ENCODE measurements at places on chromosomes 4 and X. TPM values are rescaled to one million over a fixed set of nuclear protein-coding genes. Genes with fewer than 3 reads are reported as not detected.
A peak's percentile ranks its signal among the peaks of the same experiment; 100 is the strongest.

- no peaks in the 10 kb centered on the region for H3K27me3 ChIP-seq
- no peak overlapping the region for H3K4me3 ChIP-seq
- H3K36me3 ChIP-seq = no peaks in the 10 kb centered on the region
- no peaks in the 10 kb centered on the region for H3K4me1 ChIP-seq
- DNase-seq = no peak
- H3K27ac ChIP-seq = no peak overlapping the region
Observed at GRCh38 chrX:116749943-116750342, 287.2 kb upstream of the CT83 start.

DNA sequence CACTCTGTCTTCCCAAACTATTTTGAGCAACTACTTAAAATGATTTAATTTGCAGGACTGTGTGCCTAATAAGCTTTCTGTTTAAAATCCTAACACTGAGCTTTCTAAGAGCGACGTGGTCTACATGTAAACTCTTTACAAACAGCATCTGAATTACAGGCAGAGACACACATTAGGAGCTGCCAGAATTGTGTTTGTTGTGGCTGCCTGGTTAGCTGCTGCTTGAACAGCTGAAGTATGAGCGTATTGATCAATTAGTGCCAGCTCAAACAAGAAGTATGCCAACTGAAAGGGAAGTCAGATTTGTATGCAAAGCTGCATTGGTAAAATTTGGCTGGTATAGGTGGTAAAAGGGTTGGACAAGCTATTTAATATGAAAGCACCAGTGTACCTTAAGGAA lies 384.4 kb downstream of the PCDH7 start:
- no peaks in the 10 kb centered on the region for H3K36me3 ChIP-seq
- H3K27me3 ChIP-seq = no peaks in the 10 kb centered on the region
- H3K4me3 ChIP-seq = no peak overlapping the region
- no peak for DNase-seq
- H3K27ac ChIP-seq = no peak overlapping the region
- H3K4me1 ChIP-seq = no peaks in the 10 kb centered on the region

DNA sequence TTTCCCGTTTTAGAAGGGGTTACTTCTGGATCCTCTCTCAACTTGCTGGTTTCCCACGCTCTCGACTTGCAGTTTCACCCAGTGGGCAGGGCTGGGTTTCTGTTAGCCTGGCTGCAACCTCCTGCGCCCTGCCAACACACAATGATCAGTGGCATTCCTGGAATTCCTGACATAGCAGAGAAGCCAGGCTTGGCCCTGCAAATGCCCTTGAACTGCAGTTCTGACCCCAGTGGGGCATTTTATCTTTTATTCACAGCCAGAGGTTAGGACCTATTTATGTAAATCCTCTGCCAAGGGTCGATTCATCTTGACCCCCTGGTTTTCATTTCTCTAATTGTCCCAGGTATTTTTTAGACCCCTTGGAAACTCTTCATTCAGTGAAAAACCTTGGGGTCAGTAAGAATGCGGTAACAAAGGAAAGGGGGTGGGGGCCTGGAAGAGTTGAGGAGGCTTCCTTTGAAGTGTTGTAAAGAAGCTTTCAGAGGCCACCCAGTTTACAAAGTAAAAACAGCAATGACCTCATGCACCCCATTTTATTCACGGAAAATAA lies 217.6 kb downstream of the ZNF674 start:
- no peak for DNase-seq
- no peak overlapping the region for H3K4me3 ChIP-seq
- no peaks in the 10 kb centered on the region for H3K36me3 ChIP-seq
- H3K27me3 ChIP-seq = no peaks in the 10 kb centered on the region
- no peaks in the 10 kb centered on the region for H3K4me1 ChIP-seq
- peak overlapping the region; percentile 53 for H3K27ac ChIP-seq

DNA sequence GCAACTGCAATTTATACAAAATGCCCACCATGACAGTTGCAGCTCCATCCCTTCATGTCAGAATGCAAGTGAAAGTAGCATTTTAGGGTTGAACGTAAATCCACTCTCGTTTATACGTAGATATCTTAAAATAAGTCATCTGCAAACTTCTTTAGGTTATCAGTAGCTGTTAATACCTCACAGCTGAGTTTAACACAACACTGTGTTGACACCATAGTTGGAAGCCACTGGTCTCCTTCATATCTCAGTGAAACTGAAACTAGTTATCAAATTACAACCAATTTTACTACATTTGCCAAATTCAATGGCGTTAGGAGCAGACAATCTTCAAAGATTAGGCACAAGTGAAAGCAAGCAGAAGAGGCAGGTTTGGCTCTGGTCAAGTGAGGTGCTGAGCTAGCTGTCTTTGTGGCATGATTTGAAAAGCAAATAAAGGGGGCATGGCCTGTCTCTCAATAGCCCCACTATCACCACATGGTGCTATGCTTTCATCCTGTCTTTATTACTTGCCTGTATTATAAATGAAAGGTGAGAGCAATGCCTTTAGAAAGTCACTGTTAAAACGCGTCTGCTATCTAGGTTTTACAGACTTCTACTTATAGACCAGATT lies 12.3 kb downstream of the PPP3CA start:
- H3K36me3 ChIP-seq = no peaks in the 10 kb centered on the region
- H3K4me3 ChIP-seq = no peak overlapping the region
- H3K27ac ChIP-seq = no peak overlapping the region
- no peak for DNase-seq
- peaks cover 14% of the 10 kb centered on the region for H3K4me1 ChIP-seq

- no peaks in the 10 kb centered on the region for H3K36me3 ChIP-seq
Observed at GRCh38 chrX:70960730-70961129, 29.8 kb upstream of the SLC7A3 start.

GRCh38 chr4:98566361-98567008 lies 91.9 kb downstream of the TSPAN5 start:
- no peaks in the 10 kb centered on the region for H3K36me3 ChIP-seq
- peaks cover 4% of the 10 kb centered on the region for H3K4me1 ChIP-seq
- H3K4me3 ChIP-seq = no peak overlapping the region
- H3K27ac ChIP-seq = peak overlapping the region; percentile 26

- no peak for DNase-seq
- no peaks in the 10 kb centered on the region for H3K27me3 ChIP-seq
- no peak overlapping the region for H3K4me3 ChIP-seq
- H3K4me1 ChIP-seq = peaks cover under 1% of the 10 kb centered on the region
- no peak overlapping the region for H3K27ac ChIP-seq
Observed at GRCh38 chr4:123390846-123391456, 5.6 kb upstream of the SPRY1 start.

GRCh38 chr4:3407171-3407771 lies 34.5 kb upstream of the HGFAC start:
- no peaks in the 10 kb centered on the region for H3K27me3 ChIP-seq
- no peak for DNase-seq
- H3K27ac ChIP-seq = no peak overlapping the region
- H3K4me3 ChIP-seq = no peak overlapping the region
- peaks cover 5% of the 10 kb centered on the region for H3K4me1 ChIP-seq

- no peaks in the 10 kb centered on the region for H3K36me3 ChIP-seq
- no peaks in the 10 kb centered on the region for H3K27me3 ChIP-seq
- DNase-seq = peak; percentile 66
- H3K27ac ChIP-seq = no peak overlapping the region
Observed at GRCh38 chrX:131792356-131792749, 230.7 kb upstream of the STK26 start.

- H3K4me1 ChIP-seq = no peaks in the 10 kb centered on the region
- no peak for DNase-seq
- peaks cover 33% of the 10 kb centered on the region for H3K27me3 ChIP-seq
Observed at GRCh38 chr4:112771-113170, 11.5 kb upstream of the ZNF718 start.

GRCh38 chrX:38371641-38372040 lies 19.2 kb downstream of the OTC start:
- DNase-seq = no peak
- H3K27ac ChIP-seq = no peak overlapping the region
- H3K27me3 ChIP-seq = peaks cover 3% of the 10 kb centered on the region
- H3K4me3 ChIP-seq = no peak overlapping the region

GRCh38 chrX:49030283-49030682 lies 12.9 kb downstream of the TFE3 start:
- peaks cover 69% of the 10 kb centered on the region for H3K36me3 ChIP-seq
- H3K27me3 ChIP-seq = no peaks in the 10 kb centered on the region
- no peak overlapping the region for H3K4me3 ChIP-seq

DNA sequence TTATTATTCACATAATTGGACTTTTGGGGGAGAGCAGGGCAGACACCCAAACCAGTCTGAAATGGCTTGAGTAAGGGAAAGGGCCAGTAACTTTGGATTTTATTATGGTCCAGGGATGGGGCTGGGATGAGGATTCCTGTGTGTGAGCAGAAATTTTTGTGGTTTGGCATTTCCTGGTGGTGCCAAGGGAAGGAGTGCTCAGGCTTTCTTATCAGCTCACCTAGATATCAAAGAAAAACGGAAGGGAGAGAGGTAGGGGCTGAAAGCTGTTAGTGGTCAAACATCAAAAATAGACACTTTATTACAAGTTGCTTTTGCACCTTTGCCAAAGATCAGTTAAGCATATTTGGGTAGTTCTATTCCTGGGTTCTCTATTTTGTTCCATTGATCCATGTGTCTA lies 128.5 kb upstream of the DIPK2B start:
- H3K36me3 ChIP-seq = no peaks in the 10 kb centered on the region
- no peaks in the 10 kb centered on the region for H3K27me3 ChIP-seq
- H3K4me1 ChIP-seq = no peaks in the 10 kb centered on the region
- DNase-seq = no peak
- H3K4me3 ChIP-seq = no peak overlapping the region
- H3K27ac ChIP-seq = no peak overlapping the region

GRCh38 chr4:74320559-74321118 lies 12.4 kb downstream of the EPGN start:
- H3K4me3 ChIP-seq = no peak overlapping the region
- no peaks in the 10 kb centered on the region for H3K27me3 ChIP-seq
- no peaks in the 10 kb centered on the region for H3K36me3 ChIP-seq
- no peak for DNase-seq
- no peak overlapping the region for H3K27ac ChIP-seq
- no peaks in the 10 kb centered on the region for H3K4me1 ChIP-seq

DNA sequence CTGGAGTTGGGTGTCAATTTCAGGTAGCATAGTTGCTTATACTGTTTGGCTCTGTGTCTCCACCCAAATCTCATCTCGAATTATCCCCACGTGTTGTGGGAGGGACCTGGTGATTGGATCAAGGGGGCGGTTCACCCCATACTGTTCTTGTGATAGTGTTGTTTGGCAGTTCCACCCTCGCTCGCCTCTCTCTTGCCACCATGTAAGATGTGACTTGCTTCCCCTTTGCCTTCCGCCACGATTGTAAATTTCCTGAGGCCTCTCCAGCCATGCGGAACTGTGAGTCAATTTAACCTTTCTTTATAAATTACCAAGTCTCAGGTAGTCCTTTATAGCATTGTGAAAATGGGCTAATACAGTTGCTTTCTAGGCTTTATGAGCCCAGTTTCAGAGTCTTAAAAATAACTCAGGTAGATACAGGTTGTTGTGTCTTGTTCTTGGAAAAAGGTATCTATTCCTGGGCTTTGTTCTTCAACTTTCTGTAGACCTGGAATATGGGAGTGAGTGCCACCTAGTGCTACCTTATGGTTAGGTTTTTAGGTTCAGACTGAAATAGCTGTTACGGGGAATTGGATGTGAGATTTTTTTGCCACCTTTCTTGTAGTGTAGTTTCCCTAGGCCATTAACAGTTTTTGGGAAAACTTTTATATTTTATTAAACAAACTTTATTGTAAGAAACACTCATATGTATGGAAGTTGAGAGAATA lies 15.6 kb downstream of the PGK1 start:
- H3K27ac ChIP-seq = no peak overlapping the region
- H3K36me3 ChIP-seq = peaks cover 99% of the 10 kb centered on the region
- H3K4me3 ChIP-seq = no peak overlapping the region
- no peaks in the 10 kb centered on the region for H3K4me1 ChIP-seq

GRCh38 chr4:126242679-126243390 lies 928.1 kb downstream of the FAT4 start:
- no peak overlapping the region for H3K4me3 ChIP-seq
- H3K4me1 ChIP-seq = no peaks in the 10 kb centered on the region
- no peak for DNase-seq

GRCh38 chrX:20665481-20665880 lies 398.8 kb upstream of the RPS6KA3 start:
- peaks cover 2% of the 10 kb centered on the region for H3K27me3 ChIP-seq
- H3K4me1 ChIP-seq = no peaks in the 10 kb centered on the region
- no peak overlapping the region for H3K27ac ChIP-seq
- no peaks in the 10 kb centered on the region for H3K36me3 ChIP-seq
- H3K4me3 ChIP-seq = no peak overlapping the region

DNA sequence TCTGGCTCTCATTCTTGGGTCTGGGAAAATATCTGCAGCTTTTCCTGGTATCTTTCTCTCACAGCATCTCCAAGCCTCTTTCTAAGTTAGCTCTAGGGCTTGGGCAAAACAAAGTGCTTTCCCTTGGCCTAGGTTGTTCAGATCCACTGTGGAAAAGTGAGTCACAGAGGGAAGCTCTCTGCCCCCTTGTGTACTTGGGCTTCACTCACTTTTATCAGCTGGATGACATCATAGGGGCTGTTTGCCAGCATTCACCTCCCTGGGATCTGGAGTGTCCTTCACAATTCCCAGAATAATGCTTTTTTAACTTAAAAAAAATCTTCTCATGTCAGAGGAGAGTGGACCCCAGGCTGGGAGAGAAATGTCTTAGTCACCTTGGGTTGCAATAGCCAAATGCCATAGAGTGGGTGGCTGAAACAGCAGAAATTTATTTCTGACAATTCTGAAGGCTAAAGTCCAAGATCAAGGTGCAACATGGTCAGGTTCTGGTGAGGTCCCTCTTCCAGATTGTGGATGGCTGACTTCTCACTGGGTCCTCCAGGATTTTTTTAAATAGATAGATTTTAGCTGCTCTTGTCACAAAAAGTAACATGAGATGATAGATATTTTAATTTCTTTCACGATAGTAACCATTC lies 247.8 kb downstream of the SH2D1A start:
- no peak overlapping the region for H3K27ac ChIP-seq
- no peak for DNase-seq
- no peaks in the 10 kb centered on the region for H3K4me1 ChIP-seq

GRCh38 chr4:8050555-8051206 lies 107.9 kb downstream of the ABLIM2 start:
- no peaks in the 10 kb centered on the region for H3K27me3 ChIP-seq
- no peak for DNase-seq
- H3K36me3 ChIP-seq = no peaks in the 10 kb centered on the region
- H3K4me3 ChIP-seq = peak overlapping the region; percentile 21

- H3K4me1 ChIP-seq = no peaks in the 10 kb centered on the region
- H3K27ac ChIP-seq = no peak overlapping the region
- no peaks in the 10 kb centered on the region for H3K36me3 ChIP-seq
- no peak for DNase-seq
Observed at GRCh38 chr4:150368667-150369066, 213.3 kb upstream of the MAB21L2 start.

- no peaks in the 10 kb centered on the region for H3K27me3 ChIP-seq
- peaks cover under 1% of the 10 kb centered on the region for H3K36me3 ChIP-seq
- H3K27ac ChIP-seq = no peak overlapping the region
- H3K4me3 ChIP-seq = no peak overlapping the region
- DNase-seq = no peak
Observed at GRCh38 chr4:158863296-158863695, 94.5 kb downstream of the FNIP2 start.

Gene SSX4B
- total RNA-seq = not detected

Gene H2AZ1
- total RNA-seq = 233 TPM

Gene SYTL5
- total RNA-seq = 3.9 TPM

Gene FMR1NB
- not detected for total RNA-seq

Gene HPSE
- 10.4 TPM for total RNA-seq

Gene FBXW7
- total RNA-seq = 33.1 TPM

Gene STK26
- total RNA-seq = 12.2 TPM

Gene POLN
- 1.1 TPM for total RNA-seq

Gene ASMT
- not detected for total RNA-seq

Gene KLKB1
- total RNA-seq = 0.57 TPM

Gene NR3C2
- total RNA-seq = 3.4 TPM

Gene SHROOM2
- total RNA-seq = 7.8 TPM
